ENCODE measurements at places on chromosomes 1 and 21. TPM values are rescaled to one million over a fixed set of nuclear protein-coding genes. Genes with fewer than 3 reads are reported as not detected.

- DNase-seq, result no peak
Observed at GRCh38 chr1:180083164-180083563, 71.5 kb upstream of the QSOX1 start.

- no peak for DNase-seq
Observed at GRCh38 chr1:231392389-231393131, 29.5 kb downstream of the EGLN1 start.

- no peak for DNase-seq
Observed at GRCh38 chr1:226733876-226734275, 5.2 kb downstream of the ITPKB start.

GRCh38 chr21:29105218-29105617 is 25.2 kb upstream of the MAP3K7CL start:
- DNase-seq, result no peak

GRCh38 chr1:53324728-53325297 is 3.1 kb downstream of the LRP8 start:
- DNase-seq, result no peak

- no peak for DNase-seq
Observed at GRCh38 chr1:54409156-54410142, 3.3 kb upstream of the SSBP3 start.

GRCh38 chr1:165629848-165630628 is 996 bp upstream of the MGST3 start:
- DNase-seq, result no peak

- no peak for DNase-seq
Observed at GRCh38 chr1:19750101-19750881, 49.4 kb downstream of the TMCO4 start.

GRCh38 chr1:93516164-93516563 is 68.2 kb downstream of the FNBP1L start:
- DNase-seq, result no peak

DNA sequence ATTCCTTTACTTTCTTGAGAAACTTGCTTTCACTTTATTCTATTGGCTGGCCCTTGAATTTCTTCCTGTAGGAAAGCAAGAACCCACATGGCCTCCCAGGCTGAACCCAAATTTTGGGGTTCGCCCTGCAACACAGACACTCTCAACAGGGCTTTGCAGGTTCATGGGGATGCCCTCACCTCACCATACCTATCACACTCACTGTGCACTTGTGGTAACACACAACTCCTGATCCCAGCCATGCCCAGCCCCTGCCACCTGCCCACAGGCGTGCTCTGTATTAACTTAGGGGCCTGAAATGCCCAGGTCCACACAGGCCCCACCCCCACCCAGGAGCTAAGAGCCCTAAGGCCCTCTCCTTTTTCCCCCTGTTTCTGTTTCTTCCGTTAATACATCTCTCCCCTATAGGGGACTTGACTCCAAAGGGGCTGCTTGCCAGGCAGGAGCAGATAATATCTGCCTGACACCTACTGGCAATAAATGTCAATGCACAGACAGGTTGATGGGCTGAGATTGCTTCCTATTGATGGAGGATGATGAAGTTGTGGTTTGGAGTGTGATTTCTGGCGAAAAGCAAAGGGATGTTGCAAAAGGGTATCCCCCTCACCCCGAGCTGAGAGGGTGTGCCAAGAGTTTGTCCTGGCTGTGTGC is 171.5 kb downstream of the AJAP1 start:
- DNase-seq, result peak; percentile 5

DNA sequence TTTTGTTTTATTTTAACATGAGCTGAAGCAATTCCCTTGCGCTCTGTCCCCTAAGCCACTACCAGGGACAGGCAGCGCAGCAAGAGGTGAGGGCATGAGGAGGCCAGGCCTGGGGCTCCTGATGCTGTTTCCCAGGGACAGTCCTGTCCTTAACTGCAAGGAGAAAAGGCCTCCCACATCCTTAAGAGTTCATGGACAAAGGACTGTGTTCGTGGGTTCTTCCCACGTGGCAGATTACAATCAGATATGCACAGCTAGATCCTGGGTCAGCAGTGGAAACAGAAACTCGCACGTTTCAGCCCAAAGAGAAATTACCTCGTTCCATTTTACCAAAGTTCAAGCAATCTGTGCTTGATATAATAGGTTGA is 85.8 kb downstream of the MIS18A start:
- DNase-seq, result no peak

Gene OR2T33
- 7.0 TPM for total RNA-seq

Gene SLAMF7
- total RNA-seq, result 0.27 TPM

DNA sequence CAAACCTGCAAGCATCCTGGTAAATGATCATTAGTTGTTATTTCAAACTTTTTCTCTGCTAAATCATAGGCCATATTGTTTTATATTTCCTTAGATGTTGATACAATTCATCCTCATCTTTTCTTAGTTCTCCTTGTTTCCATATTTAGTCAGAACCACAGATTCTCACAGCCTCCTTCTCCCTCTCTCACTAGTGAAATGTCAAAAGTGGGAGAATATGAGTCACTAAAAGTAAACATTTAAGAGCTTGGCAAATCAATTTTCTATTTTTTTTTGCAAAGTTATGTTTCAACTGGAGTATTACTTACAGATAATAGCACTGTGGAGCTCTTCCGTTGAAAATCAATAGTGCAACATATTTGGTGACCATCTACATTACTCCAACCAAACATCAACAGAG is 308.8 kb downstream of the COL11A1 start:
- DNase-seq, result no peak

GRCh38 chr21:44989537-44989886 is 49.7 kb downstream of the SLX9 start:
- DNase-seq, result no peak

Gene FAM151A
- total RNA-seq, result not detected

DNA sequence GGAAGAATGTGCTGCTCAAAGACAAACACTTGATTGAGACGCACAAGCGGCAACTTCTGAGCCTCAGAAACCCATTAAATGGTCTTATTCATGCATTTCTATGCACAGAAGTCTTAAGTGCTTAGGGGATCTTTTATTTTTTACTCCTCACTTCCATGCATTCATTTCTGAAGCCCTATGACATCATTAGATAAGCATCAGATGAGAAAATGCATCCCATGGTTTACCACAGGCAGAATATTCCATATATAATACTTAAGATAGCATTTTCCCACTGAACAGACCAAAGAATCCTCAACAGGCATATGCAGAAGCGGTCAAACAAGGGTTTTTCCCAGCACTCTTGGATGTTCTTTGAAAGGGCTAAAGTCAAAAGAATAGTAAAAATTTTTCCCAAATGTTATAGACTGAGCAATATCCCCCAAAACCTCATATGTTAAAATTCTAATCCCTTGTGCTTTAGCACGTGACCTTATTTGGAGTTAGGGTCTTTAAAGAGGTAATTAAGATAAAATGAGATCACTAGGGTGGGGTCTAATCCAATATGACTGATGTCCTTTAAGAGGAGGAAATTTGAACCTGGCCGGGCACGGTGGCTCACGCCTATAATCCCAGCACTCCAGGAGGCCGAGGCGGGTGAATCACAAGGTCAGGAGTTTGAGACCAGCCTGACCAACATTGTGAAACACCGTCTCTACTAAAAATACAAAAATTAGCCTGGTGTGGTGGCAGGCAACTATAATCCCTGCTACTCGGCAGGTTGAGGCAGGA is 22.6 kb upstream of the FAM89A start:
- DNase-seq, result no peak

Gene KCNA2
- not detected for total RNA-seq

Gene OLIG2
- total RNA-seq, result under 0.01 TPM
